ENCODE measurements at places on chromosomes 7 and 10.

GRCh38 chr10:5527332-5528200 lies 2.8 kb downstream of the CALML3 start:
- no peak for DNase-seq

DNA sequence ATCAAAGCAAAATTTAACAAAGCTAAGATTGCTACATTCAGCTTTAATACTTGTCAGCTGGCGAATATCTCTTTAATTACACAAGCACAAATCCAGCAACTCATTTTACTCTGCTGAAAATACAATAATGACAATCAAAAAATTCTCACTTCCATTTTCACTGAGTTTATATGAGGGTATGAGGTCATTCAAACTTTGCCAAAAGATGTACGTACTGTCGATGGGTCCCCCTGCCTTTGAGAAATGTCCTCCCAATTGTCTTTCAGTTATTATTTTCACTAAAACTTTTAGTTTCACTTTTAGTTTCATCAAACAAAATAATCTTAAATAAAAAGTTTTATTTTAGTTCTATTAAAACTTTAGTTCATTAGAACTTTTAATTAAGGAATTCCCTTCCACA lies 159.5 kb upstream of the WDR11 start:
- no peak for DNase-seq

- no peak for DNase-seq
Observed at GRCh38 chr7:2617325-2617905, 14.4 kb upstream of the TTYH3 start.

GRCh38 chr7:100219271-100219737 lies 445 bp upstream of the PVRIG start:
- DNase-seq = no peak

GRCh38 chr10:86905429-86905828 lies 52.0 kb downstream of the MMRN2 start:
- no peak for DNase-seq

DNA sequence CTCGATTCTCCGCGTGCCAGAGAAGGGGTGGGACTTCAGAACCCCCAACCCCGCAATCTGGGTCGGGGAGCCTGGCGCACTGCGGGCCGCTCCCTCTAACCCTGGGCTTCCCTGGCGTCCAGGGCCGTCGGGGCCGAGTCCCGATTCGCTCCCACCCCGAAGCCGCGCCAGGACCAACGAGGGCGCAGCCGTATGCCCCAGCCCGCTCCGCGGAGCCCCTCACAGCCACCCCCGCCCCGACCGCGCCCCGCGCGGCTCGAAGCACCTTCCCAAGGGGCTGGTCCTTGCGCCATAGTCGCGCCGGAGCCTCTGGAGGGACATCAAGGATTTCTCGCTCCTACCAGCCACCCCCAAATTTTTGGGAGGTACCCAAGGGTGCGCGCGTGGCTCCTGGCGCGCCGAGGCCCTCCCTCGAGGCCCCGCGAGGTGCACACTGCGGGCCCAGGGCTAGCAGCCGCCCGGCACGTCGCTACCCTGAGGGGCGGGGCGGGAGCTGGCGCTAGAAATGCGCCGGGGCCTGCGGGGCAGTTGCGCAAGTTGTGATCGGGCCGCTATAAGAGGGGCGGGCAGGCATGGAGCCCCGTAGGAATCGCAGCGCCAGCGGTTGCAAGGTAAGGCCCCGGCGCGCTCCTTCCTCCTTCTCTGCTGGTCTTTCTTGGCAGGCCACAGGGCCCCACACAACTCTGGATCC lies at the start of gene LEP:
Gene LEP, plus strand, starts transcription at position 583 of the 691 bp plus-strand sequence. CDS start 10,741 bp downstream, outside the sequence.
- DNase-seq = no peak

DNA sequence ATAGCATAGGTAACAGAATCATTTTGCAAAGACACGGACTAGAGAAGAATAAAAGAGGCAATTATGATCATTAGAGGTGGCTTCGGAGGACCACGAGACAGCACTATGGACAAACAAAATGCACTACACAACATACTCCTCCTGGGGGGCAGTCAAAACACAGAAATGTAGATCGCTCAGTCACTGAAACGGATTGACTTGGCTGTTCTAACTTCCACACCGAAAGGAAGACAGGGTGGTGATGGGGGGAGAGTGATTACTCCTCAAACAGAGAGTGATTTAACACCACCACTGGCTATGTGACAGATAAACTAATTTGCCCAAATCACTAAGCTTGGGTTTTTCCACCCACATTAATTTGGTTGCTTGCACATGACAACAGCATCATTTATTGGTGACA lies 14.1 kb upstream of the PPA1 start:
- no peak for DNase-seq

GRCh38 chr7:36972140-36972518 lies 247.8 kb upstream of the AOAH start:
- no peak for DNase-seq

- no peak for DNase-seq
Observed at GRCh38 chr7:12851841-12852240, 164.4 kb downstream of the ARL4A start.

- no peak for DNase-seq
Observed at GRCh38 chr7:122651451-122651850, 47.5 kb downstream of the RNF133 start.

GRCh38 chr7:110590415-110590814 lies 500.5 kb upstream of the LRRN3 start:
- DNase-seq = no peak

DNA sequence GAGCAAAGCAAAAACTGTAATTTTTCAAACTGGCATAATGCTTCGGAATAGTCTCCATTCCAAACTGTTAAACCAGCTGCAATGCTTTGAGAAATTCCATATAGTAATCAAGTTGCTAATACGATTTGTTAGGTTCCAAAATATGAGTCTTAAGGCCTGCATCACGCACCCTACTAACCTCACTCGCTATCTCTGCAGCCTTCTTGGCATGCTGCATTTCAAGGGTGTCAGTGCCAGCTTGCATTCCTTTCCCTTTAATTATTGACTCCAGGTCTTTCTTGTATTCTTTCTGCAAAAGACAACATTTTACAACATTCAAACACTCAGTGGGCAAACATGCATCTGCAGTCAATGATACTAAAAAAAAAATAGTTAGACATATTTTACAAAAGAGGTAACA lies 61.8 kb downstream of the NEBL start:
- DNase-seq = no peak

- no peak for DNase-seq
Observed at GRCh38 chr10:112434988-112435619, 11.6 kb downstream of the ZDHHC6 start.

- no peak for DNase-seq
Observed at GRCh38 chr10:43686414-43686813, 37.7 kb upstream of the ZNF32 start.

DNA sequence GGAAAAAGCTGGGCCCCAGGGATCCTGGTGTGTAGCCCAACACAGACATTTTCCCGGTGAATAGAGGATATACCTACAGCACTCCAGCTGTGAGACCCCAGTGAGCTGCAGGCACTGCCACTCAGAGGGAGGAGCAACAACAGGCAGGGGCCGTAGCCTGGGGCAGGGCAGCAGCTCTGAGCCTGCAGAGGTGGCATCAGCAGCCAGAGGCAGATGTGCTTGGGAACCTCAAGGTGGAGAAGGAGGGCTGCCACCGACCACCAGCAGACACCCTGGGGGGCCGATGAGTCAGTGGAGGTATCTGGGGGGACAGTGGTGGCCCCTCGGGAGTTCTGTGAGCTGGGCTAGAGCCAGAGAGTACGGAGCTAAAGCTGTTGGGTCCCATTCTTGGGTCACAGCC lies 110.2 kb upstream of the GDF10 start:
- no peak for DNase-seq

GRCh38 chr7:26588511-26588910 lies 275.9 kb downstream of the SKAP2 start:
- DNase-seq = no peak

DNA sequence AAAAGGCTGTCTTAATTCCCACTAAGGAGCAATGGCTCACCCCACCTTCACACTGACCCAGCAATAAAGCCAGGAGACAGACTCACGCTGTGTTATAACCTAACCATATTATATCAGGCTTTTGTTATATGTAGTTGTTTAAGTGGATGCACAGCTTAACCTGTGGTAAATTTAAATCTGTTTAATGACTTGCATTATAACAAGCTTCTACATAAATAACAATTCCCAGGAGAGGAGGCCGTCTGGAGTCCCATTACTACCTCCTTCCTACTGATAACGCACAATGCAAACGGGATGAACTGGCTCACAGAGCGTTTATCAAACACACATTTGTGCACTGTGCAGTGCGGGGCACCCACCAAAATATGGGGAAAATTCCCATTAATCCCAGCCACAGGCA lies 102.1 kb upstream of the MGMT start:
- DNase-seq = no peak

GRCh38 chr10:98202378-98202777 lies 65.6 kb downstream of the LOXL4 start:
- DNase-seq = no peak

- no peak for DNase-seq
Observed at GRCh38 chr7:102866535-102867215, 46.1 kb upstream of the LRRC17 start.

DNA sequence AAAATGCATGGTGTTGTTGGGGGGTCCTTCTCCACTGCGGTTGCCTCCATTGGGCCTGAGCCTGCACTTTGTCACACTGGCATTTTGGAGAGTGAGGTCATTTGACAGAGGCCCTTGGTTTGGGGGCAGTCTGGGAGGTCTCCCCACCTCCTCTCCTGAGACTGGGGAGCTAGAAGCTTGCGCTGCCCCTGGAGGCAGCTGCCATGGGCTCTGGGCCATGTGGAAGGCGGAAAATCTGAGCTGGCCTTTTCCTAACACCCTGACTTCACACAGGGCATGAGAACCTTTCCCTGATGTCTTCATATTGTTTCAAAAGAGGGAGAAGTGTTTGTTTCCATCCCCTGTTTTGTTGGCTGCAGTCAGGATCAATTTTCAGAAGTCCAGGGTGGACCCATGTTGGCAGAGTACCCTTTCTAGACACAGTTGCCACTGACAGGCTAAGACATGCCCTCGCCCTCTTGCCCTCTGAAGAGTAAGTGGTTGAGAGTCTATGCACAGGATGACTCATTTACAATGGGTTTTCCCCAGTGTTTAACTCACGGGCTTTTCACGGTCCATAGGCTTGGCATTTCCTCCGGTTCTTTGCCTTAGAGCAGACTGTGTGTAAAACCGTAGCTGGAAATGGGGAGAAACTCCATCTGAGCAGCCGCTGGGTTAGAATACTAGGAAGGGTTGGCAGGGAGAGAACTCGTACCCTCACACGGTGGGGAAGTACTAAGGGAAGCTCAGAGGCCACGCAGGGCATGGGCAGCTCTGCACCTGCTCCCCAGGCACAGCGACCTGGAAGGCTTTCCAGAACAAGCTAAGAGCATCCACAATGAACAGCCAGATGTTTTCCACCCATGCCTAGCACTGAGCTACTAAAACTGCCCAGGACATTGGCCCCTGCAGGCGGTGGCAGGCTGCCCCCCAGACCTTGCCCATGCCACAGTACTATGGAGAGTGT lies 655.0 kb downstream of the SDK1 start:
- DNase-seq = peak; percentile 68

GRCh38 chr10:33022691-33023090 lies 64.7 kb upstream of the ITGB1 start:
- no peak for DNase-seq

GRCh38 chr10:115028419-115028818 lies 64.7 kb upstream of the ATRNL1 start:
- no peak for DNase-seq

DNA sequence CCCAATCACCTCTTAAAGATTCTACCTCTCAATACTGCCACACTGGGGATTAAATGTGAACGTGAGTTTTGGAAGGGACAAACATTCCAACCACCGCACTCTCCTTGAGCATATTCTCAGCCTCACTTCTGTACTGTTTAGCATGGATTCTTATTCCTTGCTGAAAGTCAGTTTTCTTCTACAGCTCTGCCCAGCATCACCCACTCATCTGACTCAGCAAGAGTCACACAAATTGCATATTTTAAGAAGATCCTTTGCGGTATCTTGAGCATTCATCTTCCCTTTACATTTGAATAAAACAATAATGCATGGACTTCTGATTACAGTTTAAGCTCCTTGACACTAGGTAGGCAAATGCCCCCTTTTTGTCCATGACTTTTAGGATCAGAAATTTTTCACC lies 251.6 kb upstream of the MKLN1 start:
- no peak for DNase-seq

DNA sequence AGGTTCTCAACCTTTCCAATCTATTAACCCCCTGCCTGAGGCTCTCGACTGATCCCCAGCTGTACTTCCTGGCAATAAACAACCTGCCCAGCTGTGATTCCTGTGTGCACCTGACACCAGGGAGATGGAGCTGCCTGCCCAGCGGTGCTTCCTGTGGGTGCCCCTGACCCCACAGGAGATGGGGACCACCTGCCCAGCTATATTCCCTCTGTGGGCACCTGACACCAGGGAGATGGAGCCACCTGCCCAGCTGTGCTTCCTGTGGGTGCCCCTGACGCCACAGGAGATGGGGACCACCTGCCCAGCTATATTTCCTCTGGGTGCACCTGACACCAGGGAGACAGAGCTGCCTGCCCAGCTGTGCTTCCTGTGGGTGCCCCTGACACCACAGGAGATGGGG lies 184.0 kb downstream of the DIP2C start:
- DNase-seq = no peak

DNA sequence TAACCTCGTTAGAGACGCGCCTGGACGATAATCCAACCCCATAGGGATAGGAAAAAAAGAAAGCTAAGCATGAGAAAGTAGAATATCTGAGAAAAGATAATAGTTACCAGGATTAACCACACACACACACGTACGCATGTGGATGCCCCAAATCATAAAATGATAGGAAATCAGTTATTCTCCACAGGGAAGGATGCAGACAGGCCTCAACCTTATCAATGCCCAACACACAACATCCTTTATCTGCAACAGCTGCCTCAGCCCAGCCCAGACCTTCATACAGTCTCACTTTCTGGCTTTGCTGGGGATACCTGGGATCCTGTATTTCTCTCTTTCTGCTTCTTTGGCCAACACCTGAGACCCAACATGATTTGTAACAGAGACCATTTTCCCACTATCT lies 123.0 kb downstream of the NOC3L start:
- no peak for DNase-seq

DNA sequence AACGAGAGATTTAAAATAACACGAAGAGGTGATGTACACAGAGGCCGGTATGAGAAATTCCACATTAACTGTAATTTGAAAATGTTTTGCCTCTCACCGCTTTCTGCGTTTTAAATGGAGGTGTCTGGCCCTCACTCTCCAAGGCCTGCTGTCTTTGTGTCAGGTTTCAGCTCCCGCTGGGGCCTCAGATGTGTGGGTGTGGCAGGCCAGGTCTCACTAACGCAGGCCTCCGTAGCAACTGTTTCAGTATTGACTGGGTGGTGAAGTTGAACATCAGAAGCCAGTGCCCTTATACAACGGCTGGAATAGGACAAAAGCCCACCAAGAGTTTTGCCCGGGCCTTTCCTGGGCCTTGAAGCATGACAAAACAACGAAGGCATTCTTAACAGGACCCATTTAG lies 303.1 kb downstream of the ADARB2 start:
- no peak for DNase-seq

DNA sequence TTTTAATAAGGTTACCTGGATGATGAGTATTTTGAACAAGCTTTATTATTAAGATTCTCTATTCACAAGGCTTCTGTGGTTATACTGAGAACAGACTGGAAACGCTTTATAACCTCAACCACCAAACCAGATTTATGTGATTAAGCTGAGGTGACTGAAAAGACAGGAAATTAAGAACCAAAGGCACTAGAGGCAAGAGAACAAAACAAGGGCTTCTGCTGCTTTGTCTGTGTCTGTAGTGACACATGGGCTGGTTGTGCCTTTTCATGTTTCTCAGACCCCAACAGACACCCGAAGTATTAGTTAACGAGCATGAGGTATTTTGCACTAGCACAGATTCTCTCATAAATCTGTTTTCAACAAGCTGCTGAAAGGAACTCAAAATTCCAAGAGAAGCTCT lies 64.4 kb downstream of the RAPGEF5 start:
- no peak for DNase-seq

- DNase-seq = no peak
Observed at GRCh38 chr10:95321554-95322301, 30.9 kb upstream of the PDLIM1 start.

All from T1000 (cell line).